ENCODE measurements at places on chromosomes 12 and 14. TPM values are rescaled to one million over a fixed set of nuclear protein-coding genes. Genes with fewer than 3 reads are reported as not detected.
A peak's percentile ranks its signal among the peaks of the same experiment; 100 is the strongest.

DNA sequence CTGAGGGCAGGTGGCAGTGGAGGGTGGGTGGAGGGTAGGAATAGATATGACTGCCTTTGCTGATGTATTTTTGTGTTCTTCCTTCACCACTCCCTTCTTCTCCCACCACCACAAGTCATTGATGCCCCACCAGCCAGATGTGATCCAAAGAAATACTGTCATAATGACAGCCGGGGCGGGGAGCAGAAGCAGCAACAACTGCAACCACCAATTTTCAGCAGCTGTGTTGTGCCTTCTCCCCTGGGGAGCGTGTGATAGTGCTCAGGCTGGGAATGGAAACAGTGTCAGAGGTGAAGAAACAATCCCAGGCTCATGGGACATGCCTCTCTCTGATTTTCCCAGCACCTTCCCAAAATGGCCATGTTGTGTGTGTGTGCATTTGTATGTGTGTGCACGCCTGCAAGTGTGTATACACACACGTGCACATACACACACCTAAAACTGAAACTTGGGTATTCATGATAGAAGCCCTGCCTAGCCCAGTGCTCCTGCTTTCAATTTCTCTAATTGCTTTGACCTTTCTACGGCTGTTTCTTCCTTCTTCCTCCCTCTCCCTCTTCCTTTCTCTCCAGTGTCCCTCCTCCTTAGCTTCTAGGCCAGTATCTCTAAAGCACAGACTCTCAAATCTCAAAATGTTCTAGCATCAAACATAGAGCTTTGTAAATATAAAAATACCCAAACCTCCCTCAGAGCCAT, 299.2 kb upstream of the FKBP4 start:
- no peak for DNase-seq

DNA sequence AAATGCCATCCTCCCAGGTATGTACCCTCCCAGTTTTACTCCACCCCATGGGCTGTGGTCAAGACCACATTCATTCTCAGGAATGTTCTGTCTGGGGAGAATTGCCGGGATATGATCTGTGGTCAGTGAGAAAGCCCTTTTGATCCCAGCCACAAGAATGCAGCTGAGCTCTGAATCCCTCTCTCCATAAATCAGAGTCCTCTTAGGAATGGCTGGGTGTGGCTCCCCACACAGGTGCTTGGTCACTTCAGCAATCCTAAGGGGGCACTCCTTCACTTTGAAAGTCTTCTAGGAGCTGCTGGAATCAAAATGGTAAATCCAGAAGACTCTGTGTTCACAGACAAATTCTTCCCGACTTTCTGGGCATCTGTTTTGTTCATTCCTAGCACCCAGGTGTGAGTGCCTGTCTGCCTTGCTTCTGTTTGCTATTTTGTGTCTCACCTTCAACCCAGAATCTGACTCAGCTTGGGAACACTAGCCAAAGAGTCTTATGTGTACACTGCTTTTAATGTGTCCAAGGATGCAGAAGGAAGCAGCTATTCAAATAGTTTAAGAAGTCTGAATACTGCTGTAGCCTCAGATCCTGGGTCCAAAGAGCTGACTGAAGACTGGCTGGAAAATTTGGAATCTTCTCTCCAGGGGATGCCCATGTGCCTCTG, 144.6 kb upstream of the CDKN3 start:
- no peak for DNase-seq

DNA sequence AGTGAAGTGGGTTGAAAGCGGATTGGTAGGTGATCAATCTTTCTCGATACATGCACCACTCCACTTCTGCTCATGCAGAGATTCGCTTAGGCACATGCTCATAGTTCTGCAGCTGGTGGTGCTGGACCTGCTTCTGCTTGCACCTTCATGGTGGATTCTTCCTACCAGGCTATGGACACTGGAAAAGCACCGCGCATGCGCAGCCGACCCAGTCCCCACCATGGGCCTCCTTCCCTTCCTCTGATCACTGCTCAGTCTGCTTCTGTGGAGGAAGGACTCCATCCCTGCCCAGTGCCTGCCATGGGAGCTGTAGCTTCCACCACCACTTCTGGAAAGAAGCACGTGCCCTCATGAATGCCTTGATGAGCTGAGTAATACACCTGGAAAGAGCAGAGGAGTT, 61.8 kb upstream of the PTPRQ start:
- DNase-seq: no peak

DNA sequence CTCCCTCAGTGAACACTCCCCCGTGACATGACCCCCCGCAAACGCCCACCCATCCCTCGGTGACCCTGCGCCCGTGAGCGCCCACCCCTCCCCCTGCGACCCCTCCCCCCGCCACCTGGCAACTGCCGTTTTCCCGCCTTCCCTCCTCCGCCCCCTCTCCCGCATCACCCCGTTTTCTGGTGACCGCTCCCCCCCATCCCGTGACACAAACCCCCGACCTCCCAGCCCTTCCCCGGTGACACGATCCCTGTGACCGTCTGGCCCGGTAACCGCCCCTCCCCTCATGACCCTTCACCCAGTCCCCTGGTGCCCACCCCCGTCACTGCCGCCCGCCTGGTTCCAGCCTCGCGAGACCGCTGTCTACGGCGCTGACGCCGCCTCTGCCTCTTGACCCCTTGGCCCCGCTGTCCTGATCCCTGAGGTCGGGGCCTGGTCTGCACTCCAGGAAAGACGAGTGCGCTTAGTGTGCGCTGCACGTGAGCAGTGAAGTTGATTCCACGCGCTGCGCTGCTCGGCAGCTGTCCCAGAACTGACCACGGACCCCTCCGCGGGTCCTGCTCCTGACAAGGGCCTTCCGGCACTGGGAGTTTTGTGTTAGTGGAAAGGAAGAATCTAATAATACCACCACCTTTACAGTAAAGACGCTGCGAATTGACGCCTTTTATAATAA, 59.4 kb downstream of the DDX51 start:
- DNase-seq: peak; percentile 23

- DNase-seq: no peak
Observed at GRCh38 chr12:116559162-116559935, at the start of gene MAP1LC3B2. MAP1LC3B2 (plus strand) TSS chr12:116559381; CDS start chr12:116575943, 16,562 bp downstream.

GRCh38 chr14:95296966-95297365, 22.7 kb downstream of the CLMN start:
- no peak for DNase-seq

- DNase-seq: no peak
Observed at GRCh38 chr12:33942172-33942571, 80.1 kb upstream of the ALG10 start.

DNA sequence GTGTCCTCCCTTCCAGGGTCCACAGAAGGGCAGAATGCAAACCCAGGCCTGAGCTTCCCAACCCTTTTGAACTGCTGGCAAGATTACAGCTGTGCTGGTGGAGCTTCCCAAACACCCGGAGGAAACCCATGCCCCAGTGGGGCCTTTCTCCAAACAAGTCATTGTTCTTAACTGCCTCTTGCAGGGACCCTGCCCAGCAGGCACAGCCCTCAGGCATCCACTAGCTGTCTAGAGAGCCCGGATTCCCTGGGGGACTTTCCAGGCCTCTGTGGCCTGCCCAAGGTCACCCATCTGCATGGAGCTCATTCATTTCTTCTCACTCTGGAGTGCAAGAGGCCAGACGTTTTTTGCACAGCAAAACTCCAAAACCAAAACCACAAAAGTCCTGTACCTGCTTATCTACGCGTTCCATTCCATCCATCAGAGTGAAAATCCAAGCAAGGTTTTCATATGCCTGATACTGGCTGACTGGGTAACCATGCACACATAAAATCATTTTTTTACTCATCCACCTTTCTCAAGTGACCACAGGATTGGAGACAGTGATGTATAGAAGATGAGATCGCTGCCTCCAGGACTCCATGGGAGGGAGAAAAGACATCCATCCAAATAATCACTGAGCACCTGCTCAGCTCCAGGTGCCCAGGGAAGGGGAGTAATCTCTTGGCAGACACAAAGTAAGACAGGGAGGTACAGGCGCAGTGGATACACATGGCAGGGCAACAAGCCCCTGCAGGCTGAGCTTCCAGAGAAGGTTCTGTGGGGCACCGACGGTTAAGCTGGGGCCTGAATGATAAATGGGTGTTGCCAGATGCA, 17.2 kb upstream of the BDKRB2 start:
- DNase-seq: no peak

DNA sequence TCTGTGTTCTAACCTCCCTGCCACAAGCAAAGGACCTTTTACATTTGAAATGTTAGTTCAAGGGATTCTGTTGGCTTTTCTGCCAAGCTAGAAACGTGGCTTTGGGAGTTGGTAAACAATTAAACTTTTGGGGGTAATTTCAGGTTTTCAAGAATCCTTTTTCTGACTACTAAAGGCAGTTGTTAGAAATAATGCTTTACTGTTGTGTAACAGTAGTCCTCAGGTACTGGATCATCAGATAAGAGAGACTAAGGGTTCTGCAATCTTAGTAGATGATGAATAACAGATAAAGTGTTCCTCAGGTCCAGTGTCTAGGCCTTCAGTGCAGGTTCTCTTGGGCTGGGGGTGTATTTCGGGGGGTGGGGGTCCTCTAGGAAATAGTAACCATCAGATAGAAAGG, 192.3 kb downstream of the SYNE2 start:
- DNase-seq: no peak

- DNase-seq: no peak
Observed at GRCh38 chr12:97637770-97638169, 175.2 kb downstream of the RMST start.

DNA sequence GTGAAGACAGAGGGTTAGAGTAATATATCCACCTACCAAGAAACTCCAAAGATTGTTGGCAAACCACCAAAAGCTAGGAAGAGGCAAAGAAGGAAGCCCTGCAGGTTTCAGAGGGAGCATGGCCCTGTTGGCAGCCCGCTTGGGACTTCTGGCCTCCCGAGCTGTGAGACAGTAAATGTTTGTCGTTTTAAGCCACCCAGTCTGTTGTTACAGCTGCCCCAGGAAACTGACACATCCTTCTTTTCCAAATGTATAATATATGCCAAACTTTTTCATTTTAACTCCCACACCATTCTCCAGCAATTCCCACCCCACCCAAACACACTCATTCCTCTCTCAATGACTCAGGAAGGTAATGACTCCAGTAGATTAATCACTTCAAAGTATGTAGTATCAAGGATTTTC, 74.0 kb downstream of the RPS29 start:
- DNase-seq: no peak

GRCh38 chr12:89960011-89960507, 251.4 kb upstream of the ATP2B1 start:
- DNase-seq: no peak

GRCh38 chr14:52898496-52898895, 52.4 kb downstream of the FERMT2 start:
- no peak for DNase-seq

GRCh38 chr14:41404126-41404525, 202.6 kb upstream of the LRFN5 start:
- DNase-seq: no peak

GRCh38 chr12:58413794-58414193, 472.4 kb downstream of the ATP23 start:
- no peak for DNase-seq

GRCh38 chr14:47261350-47261749, 414.1 kb downstream of the MDGA2 start:
- DNase-seq: no peak

GRCh38 chr12:101166866-101167265, 43.2 kb downstream of the SLC5A8 start:
- DNase-seq: no peak

KIF5A gene
- total RNA-seq: 0.09 TPM

GLIPR1L2 gene
- total RNA-seq: 0.17 TPM

AVPR1A gene
- not detected for total RNA-seq

INSM2 gene
- total RNA-seq: not detected

GSG1 gene
- not detected for total RNA-seq

CERS5 gene
- 29.8 TPM for total RNA-seq

CLEC6A gene
- not detected for total RNA-seq

PPM1A gene
- 38.7 TPM for total RNA-seq

KRT83 gene
- 1.4 TPM for total RNA-seq

PSME1 gene
- 160 TPM for total RNA-seq

Measured in NCI-H460 (cell line).